C1 segment of cervical spinal cord (tissue), 14 donors: ENCODE measurements at places on chromosomes 2 and 18.

DNA sequence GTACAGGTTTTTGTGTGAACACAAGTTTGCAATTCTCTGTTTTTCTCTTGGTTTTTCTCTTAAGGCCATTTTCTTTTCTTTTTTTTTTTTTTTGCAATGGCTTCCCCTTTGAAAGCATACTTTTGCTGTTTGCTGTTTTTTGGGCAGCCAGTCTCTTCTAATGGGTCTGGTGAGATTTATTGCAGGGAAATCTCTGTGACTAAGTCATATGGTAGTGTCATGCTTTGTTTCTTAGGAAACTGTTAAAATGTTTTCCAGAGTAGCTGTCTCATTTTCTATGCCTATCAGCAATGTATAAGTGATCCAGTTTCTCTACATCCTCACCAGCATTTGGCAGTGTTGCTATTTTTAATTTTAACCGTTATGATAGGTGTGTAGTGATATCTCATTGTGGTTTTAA is 27.9 kb upstream of the CDCA7 start:
- no peak for DNase-seq

GRCh38 chr2:157899125-157899839 is 23.2 kb upstream of the ACVR1 start:
- DNase-seq: no peak

- no peak for DNase-seq
Observed at GRCh38 chr2:199916980-199917379, 5.9 kb downstream of the C2orf69 start.

DNA sequence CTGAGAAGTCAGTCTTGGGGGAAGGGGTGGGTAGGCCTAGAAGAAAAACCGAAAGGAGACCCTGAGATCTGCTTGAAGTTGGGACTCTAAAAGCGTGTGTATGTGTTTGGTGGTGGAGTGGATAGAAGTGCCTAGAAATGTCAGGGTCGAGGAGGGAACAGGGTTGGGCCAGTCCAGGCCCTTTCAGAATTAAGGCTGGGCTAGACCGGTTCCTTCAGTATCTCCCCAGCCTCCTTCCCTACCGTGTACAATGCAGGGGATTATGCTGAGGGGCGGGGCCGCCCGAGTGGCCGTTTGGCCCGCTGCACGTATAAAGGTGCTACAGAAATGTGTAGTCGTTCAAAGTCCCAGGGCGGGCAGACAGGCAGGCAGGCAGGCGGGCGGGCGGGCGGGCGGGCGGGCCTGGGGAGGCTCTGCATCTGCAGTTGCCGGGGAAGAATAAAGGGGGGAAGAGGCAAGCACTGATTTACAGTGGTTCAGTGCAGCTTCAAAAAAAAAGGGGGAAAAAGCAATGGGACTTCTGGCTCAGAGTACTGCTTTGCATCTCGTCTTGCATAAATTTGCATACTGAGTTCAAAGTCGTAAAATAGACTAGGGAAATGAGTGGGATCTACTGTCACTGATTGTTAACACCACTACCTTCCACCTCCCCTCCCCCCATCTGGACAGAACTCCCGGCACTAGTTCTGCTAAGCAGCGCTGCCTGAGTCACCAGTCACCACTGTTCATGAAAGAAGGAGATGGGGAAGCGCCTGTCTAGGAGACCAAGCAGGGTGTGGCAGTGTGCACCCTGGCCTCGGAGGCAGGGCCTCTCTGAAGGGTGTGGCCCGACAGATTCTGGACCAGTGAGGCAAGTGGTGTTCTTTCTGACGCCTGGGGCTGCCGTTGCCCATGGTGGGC is 3.6 kb downstream of the IGFBP2 start:
- no peak for DNase-seq

DNA sequence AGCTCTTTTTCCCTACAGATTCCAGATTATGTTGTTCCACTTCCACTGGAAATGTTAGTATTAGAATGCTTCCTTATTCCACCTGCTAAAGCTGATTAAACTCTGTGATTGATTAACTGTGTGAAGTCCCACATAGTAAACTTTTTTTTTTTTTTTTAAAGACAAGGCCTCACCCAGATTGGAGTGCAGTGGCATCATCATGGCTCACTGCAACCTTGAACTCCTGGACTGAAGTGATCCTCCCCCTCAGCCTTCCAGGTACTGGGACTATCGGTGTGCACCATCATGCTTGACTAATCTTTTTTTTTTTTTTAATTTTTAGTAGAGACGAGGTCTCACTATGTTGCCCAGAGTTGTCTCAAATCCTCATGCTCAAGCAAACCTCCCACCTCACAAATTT is 108.5 kb upstream of the RBMS1 start:
- DNase-seq: no peak

DNA sequence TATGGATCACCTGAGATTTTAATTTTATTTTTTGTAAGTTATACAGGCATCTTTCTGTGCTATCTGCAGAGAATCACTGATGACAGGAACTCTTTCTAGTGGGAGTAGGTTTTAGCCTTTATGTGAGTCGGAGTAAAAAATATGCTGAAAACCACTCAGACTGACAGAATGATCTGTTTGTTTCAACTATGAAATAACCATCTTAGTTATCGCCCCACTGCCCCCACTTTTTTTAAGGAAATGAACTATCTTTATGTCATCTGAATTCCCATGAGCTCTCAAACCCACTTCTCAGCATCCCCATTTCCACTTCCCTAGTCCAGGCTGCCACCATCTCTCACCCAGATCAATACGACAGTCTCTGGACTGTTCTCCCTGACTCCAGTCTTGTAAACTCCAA is 38.9 kb downstream of the MRPL33 start:
- no peak for DNase-seq

DNA sequence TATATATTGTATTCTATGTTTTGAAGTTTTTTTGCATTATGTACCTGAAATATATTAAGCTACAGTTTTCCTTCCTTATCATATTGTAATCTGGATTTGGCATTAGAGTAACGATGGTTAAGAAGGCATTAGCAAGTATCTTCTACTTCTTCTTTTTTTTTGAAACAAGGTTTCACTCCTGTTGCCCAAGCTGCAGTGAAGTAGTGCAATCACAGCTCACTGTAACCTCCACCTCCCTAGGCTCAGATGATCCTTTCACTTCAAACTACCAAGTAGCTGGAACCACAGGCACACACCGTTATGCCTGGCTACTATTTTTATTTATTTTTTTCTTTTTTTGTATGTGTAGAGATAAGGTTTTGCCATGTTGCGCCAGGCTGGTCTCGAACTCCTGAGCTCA is 201.1 kb downstream of the ZNF804A start:
- DNase-seq: no peak

DNA sequence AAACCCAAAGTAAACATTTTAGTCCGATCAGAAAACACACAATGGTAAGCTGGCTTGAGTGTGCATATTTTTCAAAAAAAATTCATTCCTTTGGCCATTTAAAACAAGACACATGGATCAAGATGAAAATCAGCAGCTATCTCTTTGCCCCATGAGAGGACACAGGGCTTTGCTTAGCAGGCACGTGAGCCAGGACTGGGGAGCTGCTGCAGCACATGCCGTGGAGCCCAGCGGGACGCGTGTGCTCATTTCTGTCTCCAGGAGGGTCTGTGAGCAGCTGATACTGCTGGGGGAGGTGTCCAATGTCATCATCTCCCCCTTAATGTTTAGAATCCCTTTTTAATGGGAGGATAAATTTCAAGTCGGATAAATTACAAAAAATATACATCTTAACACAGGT is 49.8 kb upstream of the CNGA3 start:
- DNase-seq: no peak

DNA sequence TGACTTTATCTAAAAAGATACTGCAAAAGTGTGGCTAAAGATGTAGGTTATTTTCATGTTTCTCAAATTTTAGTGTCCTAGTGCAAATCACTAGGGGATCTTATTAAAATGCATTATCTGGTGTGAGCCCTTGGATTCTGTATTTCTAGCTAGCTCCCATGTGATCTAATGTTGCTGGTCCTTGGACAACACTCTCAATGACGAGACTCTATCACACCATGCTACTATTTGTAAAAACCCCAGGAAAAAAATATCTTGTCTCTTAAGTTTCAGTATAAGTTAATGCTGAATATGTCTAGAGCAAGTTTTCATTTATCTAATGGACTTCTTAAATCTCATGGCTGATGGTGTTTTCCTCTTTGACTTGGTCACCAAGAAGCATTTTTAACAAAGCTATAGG is 5.8 kb downstream of the DOCK10 start:
- DNase-seq: no peak

DNA sequence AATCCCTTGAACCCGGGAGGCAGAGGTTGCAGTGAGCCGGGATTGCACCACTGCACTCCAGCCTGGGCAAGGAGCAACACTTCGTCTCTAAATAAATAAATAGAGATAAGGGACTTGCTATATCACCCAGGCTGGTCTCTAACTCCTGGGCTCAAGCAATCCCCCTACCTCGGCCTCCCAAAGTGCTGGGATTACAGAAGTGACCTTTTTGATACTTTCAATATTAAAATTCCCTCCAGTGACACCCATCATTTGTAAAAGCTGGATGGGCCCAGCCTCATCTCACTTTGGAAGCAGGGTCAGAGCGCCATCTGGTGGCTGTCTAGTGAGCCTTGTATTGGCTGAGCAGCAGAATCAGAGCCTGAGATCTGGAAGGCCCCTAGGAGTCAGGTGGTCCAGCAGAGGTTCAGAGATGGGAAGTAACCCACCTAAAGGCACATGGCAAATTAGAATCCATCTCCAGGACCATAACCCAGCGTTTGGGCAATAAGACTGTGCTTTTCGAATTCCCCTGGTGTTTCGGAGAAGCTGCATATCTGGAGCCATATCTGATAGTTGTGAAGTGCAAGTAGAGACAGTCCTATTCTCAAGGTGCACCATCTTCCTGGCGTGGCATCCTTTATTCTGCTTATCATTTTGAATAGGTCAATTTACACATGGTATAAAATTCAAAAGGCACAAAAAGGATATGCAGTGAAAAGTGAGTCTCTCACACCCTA is 18.3 kb upstream of the SLC35F6 start:
- DNase-seq: peak; percentile 10

DNA sequence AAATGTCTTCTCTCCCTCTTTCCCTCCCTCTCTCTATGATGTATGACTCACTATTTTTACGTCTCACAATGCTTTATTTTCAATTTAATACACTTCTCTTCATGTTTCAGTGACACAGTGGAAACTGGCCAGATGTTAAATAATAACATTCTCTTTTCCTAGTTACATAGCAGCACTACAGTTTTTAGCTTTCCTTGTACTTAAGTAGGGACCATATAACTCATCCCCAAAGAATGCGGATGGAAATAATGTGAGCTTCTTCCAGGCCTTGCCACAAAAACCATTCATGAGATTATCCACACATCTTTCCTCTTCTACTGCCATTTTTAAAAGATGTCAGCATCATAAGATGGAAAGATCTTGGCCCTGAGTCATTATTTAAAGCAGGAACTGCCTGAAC is 789.4 kb downstream of the LRP1B start:
- no peak for DNase-seq

GRCh38 chr2:33746208-33746800 is 147.2 kb upstream of the FAM98A start:
- DNase-seq: no peak

DNA sequence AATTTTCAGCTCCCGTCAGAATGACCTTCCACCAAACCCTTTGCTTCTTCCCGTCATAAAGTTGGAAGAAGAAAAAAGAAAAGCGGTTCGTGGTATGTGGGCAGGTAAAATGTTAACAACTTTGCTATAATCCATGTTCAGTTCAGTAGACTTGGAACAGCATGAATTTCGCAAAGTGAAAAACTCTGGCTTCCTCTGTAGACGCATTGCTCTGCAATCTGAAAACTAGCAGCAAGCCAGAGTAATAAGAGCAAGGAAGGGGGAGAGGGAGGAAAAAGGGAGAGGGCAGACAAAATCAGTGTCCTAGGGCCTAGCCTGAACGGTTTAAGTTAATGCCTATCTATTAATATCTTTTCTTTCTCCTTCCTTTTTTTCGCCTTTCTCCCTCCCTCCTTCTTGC is 26.7 kb upstream of the CHRNA1 start:
- no peak for DNase-seq

- no peak for DNase-seq
Observed at GRCh38 chr18:63603772-63604171, 16.6 kb downstream of the SERPINB13 start.

GRCh38 chr18:74278058-74278457 is 13.7 kb downstream of the CYB5A start:
- no peak for DNase-seq

GRCh38 chr18:9619990-9620389 is 5.6 kb upstream of the PPP4R1 start:
- no peak for DNase-seq

DNA sequence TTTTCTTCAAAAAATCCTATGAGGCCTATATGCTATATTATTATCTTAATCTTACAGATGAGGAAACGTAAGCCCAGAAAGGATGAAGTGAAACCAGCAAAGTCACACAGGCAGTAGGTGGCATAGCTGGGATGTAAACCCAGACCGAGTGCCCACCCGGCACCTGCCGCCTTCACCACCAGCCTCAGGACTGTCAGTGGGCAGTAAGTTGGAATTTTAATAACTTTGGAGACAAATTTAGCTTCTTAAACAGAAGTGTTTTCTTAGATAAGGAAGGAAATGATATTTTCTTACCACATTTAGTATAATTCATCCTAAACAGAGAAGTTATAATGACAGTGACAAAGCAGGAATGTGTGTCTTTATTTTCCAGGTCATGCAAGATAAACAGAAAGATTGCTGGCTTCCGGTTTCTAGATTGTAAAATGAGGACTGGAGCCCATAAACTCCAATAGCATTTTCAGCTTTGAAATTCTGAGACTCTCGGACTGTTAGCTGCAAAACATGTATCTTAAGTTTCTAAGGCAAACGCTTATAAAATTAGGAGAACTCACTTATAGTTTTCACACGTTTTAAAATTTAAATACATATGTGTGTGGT is 59.3 kb downstream of the CD8B2 start:
- no peak for DNase-seq

DNA sequence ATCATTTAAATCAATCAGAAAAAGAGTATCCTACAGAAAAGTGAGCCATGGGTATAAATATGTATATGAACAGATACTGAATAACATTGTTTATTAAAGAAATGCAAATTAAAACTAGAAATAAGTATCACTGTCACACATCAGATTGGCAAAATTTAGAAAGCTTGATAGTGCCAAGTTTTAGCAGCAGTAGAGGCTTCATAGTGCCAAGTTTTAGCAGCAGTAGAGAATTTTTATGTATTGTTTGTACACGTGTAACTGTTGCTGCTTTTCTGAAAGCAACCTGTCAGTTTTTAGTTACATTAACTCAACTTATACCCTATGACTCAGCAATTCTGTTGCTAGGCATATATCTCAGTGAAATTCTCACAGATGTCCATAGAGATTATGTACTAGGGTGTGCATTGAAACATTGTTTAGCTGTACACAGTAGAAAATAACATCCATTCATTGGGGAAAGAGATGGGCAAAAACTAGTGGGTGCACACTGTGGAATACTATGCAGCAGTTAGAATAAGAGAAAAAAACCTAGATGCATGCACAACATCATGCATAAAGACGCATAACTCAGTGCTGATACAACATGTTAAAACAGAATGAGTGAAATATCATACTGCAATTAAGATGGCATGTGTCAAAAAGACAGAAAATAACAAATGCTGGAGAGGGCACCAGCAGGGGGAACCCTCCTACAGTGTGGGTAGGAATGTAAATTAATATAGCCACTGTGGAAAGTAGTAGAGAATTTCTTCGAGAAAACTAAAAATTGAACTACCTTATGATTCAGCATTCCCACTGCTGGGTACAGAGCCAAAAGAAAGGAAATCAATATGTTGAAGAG is 294.5 kb upstream of the NT5C1B start:
- no peak for DNase-seq
